ENCODE measurements at places on chromosomes 13 and 19.
A peak's percentile ranks its signal among the peaks of the same experiment; 100 is the strongest.

DNA sequence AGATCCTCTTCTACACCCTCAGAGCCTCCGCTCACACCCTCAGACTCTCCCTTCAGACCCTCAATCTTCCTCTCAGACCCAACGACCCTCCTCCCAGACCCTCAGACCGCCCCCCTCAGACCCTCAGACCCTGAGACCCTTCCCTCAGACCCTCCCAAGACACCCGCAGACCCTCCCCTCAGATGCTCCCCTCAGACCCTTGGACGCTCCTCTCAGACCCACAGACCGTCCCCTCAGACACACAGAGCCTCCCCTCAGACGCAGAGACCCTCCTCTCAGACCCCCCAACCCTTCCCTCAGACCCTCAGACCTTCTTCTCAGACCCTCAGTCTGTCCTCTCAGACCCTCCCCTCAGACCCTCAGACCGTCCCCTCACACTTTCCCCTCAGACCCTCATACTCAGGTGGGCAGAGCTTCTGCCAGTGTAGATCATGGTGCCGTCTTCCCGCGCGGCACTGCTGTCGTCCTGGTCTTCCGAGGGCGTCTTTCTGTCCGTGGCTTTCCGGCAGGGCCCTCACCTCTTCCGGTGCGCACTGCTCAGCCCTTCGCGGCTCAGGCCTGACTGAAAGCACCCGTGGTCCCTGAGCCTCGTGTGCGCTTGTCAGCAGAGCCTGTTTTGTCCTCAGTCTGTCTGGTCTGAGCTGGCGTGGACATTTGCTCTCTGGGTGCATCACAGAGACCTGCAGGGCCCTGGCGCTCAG lies 18.9 kb upstream of the TFDP1 start:
- no peak for DNase-seq

GRCh38 chr19:16873594-16873993 lies 15.2 kb upstream of the F2RL3 start:
- DNase-seq: no peak

DNA sequence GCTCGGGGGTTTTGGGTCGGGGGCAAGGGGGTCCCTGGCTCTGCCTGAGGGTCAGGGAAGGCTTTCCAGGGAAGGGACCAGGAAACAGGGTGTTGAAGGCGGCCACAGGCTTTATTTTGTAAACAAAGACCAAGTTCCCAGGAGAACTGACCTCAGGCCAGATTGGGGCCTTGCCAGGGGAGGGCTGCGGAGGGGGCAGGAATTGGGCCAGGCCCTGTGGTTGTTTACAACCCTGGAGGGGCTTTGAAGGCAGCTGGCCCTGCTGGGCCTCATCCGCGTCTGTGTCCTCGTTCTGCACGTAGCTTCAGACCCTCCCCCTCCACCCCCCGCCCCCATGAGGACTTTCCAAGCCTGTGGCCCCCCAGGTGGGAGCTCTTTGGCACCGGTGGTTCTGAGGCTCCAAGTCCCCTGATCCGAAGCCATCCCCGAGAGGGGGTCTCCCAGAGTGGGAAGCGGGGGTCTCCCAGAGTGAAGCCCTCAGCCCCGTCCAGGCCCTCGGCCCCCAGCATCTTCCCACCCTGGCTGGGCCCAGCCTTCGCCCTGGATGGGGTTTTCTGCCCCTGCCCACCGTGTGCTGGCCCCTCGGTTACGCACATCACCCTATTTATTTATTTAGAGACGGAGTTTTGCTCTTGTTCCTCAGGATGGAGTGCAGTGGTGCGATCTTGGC lies 13.5 kb upstream of the BSG start:
- DNase-seq: no peak

DNA sequence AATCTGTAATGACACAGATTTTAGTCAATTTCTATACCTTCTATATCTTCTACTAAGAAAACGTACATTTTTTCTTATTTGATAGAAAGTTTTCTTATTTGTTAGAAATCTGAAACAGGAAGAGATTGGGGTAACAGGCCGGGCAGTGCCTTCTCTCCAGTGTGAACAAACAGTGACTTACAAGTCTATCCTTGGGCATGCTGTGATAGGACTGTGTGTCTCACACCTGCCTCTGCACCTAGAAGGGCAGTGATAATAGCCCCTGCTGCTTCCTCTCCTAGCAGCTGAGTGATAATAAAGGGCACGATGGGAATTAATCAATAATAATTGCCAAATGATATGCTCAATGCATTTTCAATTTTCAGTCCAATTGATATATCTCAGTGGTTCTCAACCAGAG lies 1.4 kb downstream of the TMEM272 start:
- no peak for DNase-seq

DNA sequence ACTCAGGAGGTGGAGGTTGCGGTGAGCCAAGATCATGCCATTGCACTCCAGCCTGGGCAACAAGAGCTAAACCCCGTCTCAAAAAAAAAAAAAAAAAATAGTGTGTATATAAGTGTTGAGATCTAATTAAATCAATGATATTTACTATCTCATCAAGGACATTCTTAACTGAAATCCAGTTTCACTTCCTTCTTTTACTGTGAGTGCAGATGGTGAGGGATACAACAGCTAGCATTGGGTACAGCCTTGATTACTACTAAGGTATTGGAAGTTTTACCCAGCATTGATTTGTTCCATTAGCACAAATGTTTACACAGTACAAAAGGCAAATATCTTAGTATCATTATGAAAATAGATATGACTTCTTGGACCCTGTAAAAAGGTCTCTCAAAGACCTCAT lies 546.6 kb downstream of the KCTD12 start:
- DNase-seq: no peak

DNA sequence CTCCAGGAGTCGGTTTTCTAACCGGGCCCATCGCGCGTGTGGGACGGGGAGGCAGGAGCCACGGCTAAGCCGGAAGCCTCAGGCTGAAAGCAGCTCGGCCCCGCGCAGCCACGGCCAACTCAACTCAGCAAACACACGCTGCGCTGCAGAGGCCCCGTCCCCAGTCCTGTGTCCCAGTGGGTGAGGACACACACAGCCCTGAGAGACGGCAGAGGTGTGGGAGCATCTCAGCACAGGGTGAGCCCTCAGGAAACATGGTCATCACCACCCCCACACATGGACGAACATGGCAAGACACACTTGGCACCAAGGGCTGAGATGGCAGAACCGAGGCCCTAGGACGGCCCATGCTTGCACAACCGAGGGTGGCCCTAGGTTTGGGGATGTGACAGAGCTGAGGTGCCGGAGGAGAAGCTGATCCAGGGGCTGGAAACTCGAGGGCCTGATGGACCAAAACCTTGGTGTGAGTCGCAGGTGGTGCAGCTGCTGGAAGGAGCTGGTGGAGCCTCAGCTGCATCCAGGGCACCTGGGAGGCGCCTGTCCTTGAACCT lies 29.0 kb upstream of the C13orf46 start:
- DNase-seq: no peak

DNA sequence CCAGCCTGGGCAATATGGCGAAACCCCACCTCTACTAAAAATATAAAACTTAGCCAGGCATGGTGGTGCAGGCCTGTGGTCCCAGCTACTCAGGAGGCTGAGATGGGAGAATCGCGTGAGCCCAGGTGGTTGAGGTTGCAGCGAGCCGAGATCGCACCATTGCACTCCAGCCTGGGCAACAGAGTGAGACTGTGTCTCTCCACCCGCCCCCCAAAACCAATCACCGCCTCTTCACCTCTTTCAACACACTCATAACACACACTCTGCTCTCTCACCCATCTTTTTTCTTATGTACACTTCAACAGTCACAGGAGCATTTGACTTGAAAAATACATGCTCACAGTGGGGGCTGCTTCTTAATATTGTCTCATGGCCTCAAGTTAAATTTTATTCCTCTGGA lies 76.8 kb downstream of the ESD start:
- DNase-seq: no peak

- no peak for DNase-seq
Measured at GRCh38 chr19:1000591-1001537, 645 bp downstream of the GRIN3B start.

DNA sequence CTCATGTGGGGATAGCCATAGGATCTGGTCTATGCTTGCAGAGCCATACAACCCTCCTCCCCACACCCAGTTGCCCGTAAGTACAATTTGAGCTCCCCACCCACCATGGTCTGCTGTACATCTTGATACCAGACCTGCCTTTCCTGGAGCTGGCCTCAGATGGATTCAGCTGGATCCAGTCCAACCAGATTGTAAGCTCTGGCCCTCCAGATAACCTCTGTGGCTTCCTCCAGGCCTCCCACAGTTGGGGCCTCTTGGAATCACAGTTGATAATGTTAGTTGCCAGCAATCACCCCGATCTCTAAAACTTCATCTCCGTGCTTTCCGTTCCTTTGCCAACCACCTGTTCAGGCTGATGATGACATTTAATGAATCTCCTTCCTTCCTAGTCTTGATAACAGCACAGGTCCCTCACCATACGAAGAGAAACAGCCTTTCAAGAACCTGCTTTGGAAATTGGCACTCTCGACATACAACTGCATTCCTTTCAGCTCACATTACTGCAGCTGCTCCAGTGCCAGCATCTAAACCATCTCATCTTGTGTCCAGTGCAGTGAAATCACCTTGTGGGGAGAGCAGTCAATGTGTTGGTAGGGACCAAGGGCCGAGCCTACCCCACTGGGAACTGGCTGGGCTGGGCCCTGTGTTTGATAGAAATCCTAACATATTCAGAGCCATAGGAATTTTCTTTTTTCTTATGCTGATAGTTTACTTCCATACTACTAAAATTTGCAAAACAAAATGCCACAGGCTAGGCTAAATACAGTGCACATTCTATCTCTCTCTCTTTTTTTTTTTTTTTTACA lies 15.1 kb upstream of the FOXO1 start:
- DNase-seq: no peak

DNA sequence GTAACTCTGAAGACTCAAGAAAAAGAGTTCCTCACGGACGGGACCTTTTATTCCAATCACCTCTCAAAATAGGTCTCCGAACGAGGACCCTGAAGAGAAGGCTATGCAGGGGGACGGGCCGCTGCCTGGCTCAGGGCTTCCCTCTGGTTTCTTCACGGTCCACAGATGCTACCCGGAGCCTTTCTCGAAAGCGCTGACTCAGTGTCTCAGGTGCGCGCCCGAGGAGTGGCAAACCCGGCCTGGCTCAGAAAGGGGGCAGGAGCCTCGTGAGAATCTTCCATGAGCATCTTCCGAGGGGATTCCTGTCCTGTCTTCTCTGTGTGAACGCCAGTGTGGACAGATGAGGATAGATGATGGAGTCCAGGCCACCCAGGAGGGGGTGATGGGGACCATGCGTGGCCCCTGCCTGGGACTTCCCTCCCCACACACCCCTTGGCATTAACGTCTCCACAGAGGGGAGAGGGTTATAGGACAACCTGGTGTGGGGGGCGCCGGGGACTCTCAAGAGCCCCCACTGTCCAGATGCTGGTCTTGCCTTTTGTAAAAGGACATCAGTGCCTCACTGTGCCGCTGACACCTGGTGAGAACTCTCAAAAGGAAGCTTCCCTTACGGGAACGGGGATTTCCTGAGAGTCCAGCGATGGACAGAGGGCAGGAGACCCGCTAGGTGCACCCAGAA lies 16.5 kb downstream of the LSM4 start:
- DNase-seq: no peak

GRCh38 chr13:44786756-44787155 lies 202.5 kb downstream of the NUFIP1 start:
- DNase-seq: no peak

GRCh38 chr19:54266133-54266532 lies 9.1 kb upstream of the LILRB5 start:
- DNase-seq: peak; percentile 36

DNA sequence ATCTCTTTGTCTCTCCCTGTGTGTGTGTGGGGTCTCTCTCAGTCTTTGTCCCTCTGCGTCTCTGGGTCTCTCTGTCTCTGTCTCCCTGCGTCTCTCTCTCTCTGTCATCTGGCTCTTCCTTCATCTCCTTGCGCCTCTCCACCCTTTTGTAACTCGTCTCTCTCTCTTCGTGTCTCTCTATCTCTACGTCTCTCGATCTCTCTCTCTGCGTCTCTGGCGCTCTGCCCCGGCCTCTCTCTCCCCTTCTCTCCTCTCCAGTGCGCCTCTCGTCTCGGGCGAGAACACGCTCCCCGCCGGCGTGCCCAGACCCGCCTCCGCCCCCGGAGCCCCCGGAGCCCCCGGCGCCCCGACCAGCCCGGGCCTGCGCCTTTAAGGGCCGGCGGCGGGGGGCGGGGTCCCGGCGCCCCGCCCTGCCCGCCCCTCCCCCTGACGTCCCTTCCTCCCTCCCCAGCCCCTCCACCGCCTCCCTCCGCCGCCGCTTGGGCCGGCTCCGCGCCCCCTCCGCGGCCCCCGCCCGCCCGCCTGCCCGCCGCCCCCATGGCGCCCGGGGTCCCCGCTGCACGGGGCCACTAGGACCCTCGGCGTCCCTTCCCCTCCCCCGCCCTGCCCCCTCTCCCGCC lies at the start of gene MARK4:
Gene MARK4, plus strand, starts transcription at position 440 of the 620 bp plus-strand sequence. CDS start 318 bp downstream, outside the sequence.
- DNase-seq: peak; percentile 94

DNA sequence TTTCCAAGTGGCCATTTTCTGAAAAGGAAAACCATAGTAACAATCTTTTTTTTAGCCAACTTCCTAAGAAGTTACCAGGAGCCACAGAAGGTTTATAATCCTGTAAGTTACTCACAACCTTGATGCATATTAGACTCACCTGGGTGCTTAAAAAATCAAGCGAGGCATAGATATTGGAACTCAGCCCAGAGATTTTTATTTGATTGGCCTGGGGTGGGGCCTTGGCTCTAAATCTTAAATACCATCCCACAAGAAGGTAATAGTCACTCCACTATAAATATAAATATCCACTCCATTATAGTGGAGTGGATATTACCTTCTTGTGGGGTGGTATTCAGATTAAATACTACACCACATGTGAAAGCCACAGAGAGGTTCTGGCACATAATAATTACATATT lies 429.6 kb downstream of the RFC3 start:
- no peak for DNase-seq
